NCI-H1417 (cell line): ENCODE measurements at places on chromosomes 2 and 18.
A peak's percentile ranks its signal among the peaks of the same experiment; 100 is the strongest.

- DNase-seq, result no peak
These were observed 15.3 kb downstream of the CNOT11 start for GRCh38 chr2:101267671-101268656.

DNA sequence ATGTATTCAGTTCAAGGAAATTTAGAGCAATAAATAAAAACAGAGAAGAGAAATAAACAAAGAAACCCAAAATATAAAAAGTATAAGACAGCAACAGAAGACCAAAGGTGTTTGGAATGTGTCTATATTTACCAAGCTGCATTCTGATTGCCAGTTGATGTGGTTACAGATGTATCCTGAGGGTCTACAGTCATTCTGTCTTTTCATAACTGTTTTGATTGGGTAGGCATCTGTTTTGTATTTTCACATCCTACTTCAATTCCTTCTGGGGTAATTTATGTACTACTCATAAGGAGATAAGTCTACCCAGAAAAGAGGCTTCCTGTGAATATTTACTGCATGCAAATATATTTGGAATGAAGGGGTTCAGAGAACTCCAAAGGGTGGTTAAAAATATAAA is 596.8 kb upstream of the GCFC2 start:
- no peak for DNase-seq

- no peak for DNase-seq
These were observed 688.8 kb upstream of the PIK3C3 start for GRCh38 chr18:41266204-41266603.

DNA sequence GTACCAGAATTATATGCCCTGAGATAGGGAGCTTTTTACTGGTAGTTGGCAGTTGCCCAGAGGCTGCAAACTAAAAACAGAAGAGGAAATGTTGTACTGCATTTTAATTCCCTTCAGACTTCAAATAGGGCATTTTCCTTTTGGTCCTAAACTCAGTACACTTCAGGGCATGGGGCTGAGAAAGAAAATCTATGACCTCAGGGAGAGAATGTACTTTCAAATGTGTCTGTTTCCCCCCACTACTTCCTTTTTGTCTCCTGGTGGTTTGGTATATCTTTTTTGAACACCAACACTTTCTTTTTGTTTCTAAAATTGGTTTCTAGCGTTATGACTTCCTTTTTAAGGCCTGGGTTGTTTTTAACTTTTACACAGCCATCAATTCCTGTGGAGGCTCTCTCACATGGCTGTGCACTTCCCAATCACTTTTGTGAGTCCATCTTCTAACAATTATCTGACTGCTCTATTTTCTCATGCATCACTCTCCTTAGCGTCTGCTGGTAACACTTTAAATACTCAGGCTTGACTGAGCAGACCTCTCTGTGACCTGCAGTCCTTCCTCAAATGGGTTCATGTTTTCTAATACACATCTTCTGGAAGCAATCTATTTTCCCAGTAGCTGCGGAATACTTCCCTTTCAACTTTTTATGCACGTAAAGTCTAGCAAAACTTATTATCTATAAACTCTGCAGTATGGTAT is 596.0 kb downstream of the LRP1B start:
- DNase-seq, result no peak

- no peak for DNase-seq
These were observed 217.8 kb upstream of the ARL4C start for GRCh38 chr2:234714711-234715110.

GRCh38 chr18:50722311-50722710 is 97.5 kb downstream of the MRO start:
- DNase-seq, result no peak

DNA sequence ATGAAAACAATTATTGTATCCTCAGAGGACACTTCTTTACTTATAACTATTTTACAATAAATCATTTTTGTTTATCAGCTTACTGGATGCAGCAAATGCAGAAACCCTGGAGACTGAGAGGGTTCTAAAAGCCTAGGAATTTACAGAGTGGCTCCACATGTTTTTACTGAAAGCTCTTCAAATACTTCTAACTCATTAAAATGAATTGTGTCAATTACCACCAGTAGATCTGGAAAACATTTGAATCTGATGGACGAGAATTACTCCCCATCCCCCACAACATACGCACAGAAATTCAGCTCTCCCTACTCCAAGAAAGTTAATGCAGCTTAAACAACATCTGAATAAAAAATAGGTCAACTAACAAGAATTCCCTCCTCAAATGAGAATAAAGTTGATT is 319.8 kb upstream of the FIGN start:
- DNase-seq, result peak; percentile 1

- no peak for DNase-seq
These were observed 446.8 kb upstream of the MYT1L start for GRCh38 chr2:2777876-2778275.

GRCh38 chr18:75156139-75156750 is 52.7 kb downstream of the PTGR3 start:
- DNase-seq, result no peak

- no peak for DNase-seq
These were observed 230.8 kb downstream of the CELF4 start for GRCh38 chr18:37334631-37335408.

DNA sequence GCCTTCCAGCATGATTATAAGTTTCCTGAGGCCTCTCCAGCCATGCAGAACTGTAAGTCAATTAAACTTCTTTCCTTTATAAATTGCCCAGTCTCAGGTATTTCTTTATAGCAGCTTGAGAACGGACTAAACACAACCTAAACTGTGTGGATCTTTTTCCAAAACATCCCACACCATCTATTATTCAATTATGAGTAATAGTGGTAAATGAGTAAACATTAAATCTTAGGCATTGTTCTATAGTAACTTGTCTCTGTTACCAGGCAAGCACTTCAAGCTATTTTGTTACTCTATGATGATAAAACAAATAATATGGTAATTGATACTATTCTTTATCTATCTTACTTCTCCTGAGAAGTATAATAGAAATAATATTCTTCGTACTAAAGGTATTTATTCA is 536.9 kb upstream of the CHAC2 start:
- no peak for DNase-seq

- DNase-seq, result no peak
These were observed 7.0 kb upstream of the SP5 start for GRCh38 chr2:170707821-170708795.
